ENCODE measurements at places on chromosomes 3 and 15.

DNA sequence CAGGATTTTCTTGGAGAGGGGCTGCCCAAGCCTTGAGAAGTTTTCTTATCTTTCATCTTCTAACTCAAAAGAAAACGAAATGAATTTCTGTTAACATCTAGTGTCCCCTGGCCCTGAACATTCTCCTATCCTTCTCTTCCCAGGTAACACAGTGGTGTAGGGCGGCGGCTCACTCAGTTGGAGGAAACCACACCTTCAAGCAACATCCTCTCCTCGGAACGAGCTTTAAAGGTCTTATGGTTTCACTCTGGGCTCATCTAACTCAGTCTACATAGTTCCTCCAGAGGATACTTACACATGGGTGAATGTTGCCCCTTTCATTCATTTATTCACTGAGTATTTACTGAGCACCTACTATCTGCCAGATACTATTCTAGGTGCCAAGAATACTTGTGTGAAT, 31.0 kb upstream of the KLHL6 start:
- DNase-seq, result no peak

- no peak for DNase-seq
Observed at GRCh38 chr3:189577050-189577951, 53.9 kb upstream of the TP63 start.

DNA sequence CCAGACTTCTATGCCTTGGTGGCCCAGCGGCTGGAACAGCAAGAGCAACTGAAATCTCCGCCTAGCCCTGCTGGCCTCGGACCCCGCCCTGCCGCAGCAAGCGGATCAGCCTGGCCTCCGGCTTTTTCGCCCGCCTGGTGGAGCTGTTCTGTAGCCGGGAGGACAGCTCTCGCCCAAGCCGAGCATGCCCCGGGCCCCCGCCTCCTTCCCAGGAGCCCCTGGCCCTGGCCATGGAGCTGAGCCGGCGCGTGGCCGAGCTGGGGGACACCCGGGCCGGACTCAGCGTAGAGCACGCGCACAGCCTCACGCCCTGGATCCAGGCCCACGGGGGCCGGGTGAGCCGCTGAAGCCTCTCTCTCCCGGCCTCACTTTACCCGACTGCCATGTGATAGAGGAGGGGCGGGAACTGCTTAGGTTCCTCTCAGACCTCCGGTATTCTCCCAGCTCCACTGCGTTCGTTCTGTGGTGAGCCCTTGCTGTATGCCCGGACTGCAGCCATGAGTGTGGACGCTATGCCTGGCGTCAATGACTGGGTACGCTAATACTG, 24.1 kb upstream of the MRPL3 start:
- DNase-seq, result no peak

DNA sequence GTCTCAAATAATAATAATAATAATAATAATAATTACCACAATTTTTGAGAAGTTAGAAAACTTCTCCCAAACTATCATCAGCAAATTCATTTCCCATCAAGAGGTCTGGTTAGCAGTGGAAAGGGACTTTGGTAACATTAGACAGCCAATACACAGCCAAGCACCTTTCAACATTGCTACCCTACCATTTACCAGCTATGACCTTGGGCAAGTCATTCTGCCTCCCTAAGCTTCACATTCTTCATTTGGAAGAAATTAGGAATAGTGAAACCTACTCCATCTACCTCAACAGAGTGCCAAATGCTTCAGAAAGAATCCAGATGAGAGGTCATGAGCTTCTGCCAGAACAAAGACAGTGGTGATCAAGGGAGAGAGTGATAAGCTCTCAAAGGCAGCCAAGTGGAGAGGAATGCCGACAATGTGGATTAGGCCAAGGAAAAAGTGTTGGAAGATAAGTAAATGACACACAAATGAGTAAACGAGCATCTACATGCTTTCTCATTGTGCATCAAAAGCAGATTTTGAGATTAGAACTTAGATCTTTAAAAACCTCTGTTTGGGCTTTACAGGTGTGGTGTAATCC, 42.9 kb upstream of the LPP start:
- no peak for DNase-seq

GRCh38 chr3:196741249-196741889, 1.7 kb downstream of the PAK2 start:
- no peak for DNase-seq

DNA sequence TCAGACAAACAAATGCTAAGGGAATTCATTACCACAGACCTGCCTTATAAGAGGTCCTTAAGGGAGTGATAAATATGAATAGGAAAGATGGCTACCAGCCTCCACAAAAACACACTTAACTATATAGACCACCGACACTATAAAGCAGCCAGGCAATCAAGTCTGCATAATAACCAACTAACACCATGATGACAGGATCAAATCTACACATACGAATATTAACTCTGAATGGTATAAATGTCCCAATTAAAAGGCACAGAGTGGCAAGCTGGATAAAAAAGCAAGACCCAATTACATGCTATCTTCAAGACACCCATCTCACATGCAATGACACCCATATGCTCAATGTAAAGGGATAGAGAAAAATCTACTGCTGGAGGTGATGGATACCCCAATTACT, 221.1 kb downstream of the SCAPER start:
- no peak for DNase-seq

DNA sequence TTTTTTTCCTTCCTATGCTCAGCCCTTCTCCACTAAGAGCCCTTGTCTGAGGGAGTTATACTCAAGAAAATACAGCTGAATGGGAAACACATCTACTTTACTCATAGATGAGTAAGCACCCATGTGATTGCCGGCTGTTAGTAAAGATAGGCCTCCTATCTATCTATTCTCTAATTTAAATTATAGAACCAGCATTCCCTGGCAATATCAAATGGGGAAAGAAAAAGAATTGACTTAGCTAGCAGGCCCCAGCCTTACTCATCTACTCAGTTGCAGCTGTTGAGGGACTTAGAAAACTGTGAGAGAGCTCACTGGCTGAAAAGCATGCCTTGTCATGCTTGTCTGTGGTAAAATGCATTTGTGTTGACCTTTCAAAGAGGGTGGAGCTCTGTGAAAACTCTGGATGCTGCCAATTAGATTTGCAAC, 116.9 kb upstream of the LRRFIP2 start:
- DNase-seq, result no peak

DNA sequence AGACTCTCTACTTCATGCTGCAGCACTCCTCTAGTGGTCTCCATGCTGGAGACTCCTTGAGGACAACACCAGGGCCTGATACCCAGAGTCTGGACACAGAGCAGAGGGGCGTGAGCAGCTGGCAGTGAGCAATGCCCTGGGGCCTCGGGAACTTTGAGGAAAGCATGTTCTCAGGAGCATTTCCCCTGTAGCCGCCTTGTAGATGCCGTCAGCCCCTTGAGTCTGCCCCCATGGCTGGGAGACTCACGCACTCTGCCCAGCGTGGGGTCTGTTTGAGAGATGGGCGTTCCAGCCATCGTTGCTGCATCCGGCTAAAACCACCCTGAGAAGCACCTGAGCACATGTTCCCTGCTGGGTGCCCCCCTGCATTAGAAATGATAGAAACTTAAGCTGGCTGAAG, 56.8 kb downstream of the PLXNA1 start:
- no peak for DNase-seq

All from CMK (cell line).